ENCODE measurements at places on chromosomes 6 and 20. TPM values are rescaled to one million over a fixed set of nuclear protein-coding genes. Genes with fewer than 3 reads are reported as not detected.

PSORS1C2 gene
- total RNA-seq, result not detected

CFAP61 gene
- 8.8 TPM for total RNA-seq

YWHAB gene
- total RNA-seq, result 281 TPM

CENPQ gene
- total RNA-seq, result 8.1 TPM

MYLK2 gene
- total RNA-seq, result 1.6 TPM

SF3B5 gene
- total RNA-seq, result 64.4 TPM

CNKSR3 gene
- total RNA-seq, result 4.2 TPM

MRAP2 gene
- total RNA-seq, result 30.4 TPM
